ENCODE measurements at places on chromosomes 12 and 14.

- no peak for DNase-seq
These were observed 135.0 kb upstream of the LRIG3 start for GRCh38 chr12:59055204-59055860.

DNA sequence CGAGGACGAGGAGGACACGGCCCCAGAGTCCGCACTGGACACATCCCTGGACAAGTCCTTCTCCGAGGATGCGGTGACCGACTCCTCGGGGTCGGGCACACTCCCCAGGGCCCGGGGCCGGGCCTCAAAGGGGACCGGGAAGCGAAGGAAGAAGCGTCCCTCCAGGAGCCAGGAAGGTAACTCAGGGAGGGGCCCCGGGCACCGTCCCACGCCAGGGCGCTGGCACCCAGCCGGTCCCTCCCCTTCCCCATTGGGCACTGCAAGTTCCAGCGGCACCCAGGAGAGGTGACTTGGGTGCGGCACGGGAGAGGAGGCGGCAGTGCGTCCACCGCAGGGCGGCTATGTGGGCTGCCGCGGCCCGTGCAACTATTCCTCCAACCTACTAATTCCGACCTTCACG, 9.3 kb upstream of the ADSS1 start:
- no peak for DNase-seq

DNA sequence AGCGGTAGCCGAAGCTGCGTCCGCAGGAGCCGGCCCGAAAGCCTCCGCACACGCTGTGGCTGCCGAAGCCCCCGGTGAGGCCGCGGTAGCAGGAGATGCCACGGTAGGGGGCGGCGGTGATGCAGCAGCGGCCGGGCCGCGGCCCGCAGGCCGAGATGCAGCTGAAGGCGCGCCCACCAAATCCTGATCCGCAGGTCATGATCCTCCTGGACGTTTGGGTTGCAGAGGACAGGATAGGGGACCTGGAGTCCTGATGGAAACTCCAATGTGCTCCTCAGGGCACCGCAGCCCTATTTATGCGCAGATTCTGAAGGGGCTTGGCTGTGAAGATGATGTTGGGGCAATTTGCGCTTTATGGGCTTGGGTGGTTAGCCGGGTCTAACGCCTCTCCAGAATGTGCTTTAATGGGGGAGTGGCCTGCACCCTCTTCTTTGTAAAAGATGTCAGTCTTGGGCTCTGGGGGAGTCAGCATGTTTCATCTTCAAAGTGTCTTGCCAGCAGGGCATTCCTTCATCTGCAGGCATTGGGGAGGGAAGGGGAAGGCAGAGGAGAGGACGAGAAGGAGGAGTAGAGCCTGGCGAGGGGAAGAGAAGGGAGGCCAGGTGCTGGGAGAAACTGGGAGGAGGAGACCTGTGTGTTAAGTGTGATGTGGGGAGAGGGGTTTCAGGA, at the start of gene KRT81:
KRT81 (minus strand) TSS at position 268 of the 669 bp plus-strand sequence; CDS start at position 199, 69 bp downstream.
- DNase-seq = peak; percentile 60

- DNase-seq = no peak
These were observed 136.5 kb upstream of the CCND2 start for GRCh38 chr12:4137015-4137414.

DNA sequence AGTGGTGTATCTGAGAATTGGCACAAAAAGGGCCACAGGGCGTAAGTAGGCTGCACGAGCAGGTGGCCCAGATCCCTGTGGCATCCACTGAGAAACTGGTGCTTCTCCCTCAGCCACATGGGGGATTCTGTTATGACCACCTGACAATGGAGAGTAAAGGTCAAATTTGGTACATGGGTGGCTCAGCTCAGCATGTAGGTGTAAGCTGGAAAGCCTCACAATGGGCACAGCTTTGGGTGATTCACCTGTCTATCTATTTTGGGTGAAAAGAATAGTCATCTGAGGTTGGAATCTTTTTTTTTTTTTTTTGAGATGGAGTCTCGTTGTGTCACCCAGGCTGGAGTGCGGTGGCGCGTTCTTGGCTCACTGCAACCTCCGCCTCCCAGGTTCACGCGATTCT, 163.4 kb upstream of the TMEM260 start:
- no peak for DNase-seq

DNA sequence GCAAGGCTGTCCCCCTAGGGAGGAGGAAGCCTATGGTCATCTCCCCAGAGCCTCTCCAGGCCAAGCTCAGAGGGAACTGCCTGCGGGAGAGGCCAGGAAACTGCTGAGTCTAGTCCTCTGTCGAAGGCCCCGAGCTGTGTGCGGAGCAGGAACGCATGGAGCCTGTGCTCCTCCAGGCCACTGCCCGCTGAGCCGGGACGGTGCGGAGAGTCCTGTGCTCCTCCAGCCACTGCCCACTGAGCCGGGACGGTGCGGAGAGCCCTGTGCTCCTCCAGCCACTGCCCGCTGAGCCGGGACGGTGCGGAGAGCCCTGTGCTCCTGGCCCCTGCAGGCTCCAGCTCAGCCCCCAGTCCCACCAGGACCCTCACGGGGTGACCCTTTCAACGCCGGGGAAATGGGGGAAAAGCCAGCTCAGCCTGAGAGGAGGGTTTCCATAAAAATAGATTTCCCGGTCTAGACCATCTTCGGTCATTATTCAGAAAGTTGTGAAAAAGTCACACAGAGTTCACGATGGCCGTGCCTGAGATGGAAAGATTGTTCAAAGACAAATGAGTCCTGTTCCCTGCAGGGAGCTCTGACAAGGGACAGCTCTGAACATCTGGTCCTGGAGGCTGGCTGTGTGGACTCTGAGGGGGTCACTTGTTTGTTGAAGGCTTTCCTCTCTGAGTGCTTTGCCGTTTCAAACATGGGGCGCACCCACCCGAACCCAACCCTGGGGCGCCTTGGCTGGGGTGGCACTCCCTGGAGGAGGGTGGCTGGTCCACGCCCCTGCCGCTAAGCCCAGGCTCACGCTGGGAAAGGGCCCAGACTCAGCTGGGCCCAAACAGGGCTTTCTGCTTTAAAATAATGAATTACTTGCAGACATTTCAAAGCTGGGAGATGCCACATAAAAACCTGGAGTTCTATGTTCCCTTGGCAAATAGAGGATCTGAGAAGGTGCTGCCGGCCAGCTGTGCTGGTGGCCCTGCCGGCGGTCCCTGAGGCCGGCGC, 85.5 kb downstream of the ADGRD1 start:
- no peak for DNase-seq

DNA sequence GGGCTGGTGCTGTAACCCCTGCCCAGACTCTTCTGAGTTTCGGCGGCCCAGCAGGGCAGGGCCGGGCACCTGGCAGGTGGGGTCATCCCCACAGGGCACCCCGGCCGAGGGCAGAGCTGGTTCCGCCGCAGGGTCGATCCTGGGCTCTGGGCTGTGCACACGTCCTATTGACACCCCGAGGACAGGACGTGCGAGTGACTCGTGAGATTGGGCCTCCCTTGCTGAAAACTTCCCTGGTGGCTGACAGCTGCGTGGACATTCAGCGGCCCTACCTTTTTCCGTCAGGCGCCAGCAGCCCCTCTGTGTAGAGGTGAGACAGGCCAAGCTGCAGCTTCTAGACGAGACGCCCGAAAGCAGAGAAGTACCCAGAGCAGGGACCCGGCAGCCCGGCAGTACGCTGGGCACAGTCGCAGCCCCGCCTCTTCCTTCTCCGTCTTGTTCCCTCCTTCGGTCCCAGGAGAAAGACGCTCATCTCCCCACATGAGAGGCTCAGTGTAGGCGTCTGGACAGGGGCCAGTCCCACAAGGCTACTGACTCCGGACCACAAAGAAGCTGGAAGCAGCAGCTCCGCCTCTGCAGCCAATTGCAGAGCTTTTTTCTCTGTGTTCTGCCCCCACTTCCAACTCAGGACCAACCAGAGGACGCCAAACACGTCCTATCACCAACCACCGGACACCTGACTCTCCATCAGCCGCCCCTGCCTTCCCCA, at the start of gene LRCOL1:
LRCOL1 (minus strand) TSS at position 532 of the 709 bp plus-strand sequence. CDS start 4,331 bp downstream, outside the sequence.
- DNase-seq = peak; percentile 67

GRCh38 chr14:80313806-80314205, 102.5 kb upstream of the DIO2 start:
- DNase-seq = no peak
